ENCODE measurements at places on chromosomes 5 and 9.

GRCh38 chr9:21160178-21160577 is 6.3 kb downstream of the IFNA21 start:
- DNase-seq: no peak

GRCh38 chr5:142724821-142725220 is 38.9 kb upstream of the FGF1 start:
- DNase-seq: no peak

DNA sequence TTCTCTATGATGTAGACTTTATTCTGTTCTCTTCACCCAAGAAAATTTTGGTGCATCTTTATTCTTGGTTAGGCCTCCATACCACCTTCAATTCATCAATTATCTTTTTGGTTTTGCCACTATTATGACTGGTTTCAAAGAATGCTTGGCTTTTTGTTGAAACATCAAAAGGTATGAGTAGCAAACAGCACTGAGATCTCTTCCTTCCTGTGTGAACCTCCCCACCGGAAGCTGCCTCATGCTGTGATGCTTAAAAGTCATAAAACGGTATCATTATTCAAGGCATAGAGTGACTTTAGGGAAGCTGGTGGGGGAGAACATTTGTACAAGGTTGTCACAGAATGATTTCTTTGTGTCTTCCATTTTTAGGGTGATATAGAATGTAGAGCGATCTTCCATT is 70.6 kb downstream of the IQGAP2 start:
- peak; percentile 51 for DNase-seq

DNA sequence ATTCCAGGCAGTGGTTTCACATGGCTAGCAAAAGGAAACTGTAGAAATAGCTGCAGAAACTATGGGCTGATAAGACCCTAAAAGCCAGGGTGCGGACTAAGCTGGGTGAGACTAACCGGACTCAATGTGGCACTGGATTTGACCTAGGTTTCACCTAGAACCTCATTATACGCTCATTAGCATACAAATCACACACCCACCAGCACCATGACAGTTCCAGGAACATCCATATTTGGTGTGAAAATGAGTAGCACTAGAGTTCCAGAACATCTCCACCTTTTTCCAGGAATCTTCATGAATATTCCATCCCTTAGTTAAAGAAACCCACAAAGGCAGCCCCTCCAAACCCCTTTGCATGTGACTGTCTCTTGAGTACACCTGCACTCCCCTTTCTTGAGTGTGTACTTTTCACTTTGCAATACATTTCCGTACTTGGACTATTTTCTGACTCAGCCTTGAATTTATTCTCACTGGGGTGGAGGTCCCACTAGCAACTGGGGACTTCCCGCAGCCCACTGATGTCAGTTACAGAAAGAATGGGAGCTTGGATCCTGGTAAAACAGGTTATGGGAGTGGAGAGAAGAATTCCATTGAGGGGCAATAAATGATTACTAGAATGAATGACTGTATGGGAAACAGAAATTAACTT is 58.0 kb upstream of the SPATA31C2 start:
- no peak for DNase-seq

GRCh38 chr9:19641046-19641445 is 147.8 kb downstream of the SLC24A2 start:
- DNase-seq: no peak

GRCh38 chr9:94010980-94011533 is 55.9 kb upstream of the BARX1 start:
- no peak for DNase-seq

DNA sequence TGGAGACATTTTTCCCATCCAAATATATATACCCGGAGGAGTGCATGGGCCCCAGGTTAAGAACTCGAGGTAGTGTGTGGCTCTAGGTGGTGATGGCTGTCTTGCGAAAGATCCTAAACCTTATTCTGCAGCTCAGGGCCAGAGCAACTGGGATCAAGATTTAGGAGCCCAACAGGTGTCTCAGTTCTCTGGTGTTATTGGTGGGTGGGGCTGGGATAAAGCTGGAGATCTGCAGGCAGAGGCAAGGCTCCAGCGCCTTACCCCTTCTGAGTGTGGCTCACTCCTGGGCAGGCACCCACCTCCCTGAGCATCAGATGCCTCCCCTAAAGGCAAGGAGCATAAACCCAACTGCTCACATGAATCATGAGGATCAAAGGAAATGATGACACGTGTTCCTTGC is 11.2 kb downstream of the UBE2QL1 start:
- no peak for DNase-seq

- DNase-seq: no peak
These were observed 73.3 kb upstream of the PHF24 start for GRCh38 chr9:34884747-34885189.

DNA sequence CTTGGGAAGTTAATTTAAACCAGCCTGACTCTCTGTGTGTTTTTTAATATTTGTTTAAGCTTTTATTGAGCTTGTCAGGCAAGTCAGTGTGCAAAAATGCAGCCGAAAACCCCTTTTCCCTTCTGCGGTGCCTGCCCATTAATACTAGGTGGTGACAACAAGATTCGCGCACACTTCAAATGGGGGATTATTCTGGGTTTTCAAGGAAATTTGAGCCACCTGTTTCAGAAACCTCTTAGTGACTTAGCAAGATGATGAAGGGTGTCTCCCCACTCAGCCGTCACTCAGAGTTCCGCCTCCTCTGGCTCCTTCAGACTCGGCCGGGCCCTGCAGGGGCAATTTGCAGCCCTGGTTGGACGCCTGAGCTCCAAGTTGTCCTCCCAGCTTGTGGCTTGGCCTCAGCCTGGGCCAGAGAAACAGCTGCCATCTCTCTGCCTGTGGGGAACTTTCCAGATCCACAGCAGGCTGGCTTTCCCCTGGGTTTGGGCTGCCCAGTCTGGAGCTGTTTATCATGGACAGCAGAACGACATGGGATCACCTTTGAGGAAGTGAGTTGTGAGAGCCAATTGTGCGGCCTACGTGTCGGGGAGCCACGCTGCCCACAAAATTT is 75.9 kb downstream of the SPRY4 start:
- no peak for DNase-seq

- no peak for DNase-seq
These were observed 57.9 kb downstream of the TGFBR1 start for GRCh38 chr9:99162759-99163364.

DNA sequence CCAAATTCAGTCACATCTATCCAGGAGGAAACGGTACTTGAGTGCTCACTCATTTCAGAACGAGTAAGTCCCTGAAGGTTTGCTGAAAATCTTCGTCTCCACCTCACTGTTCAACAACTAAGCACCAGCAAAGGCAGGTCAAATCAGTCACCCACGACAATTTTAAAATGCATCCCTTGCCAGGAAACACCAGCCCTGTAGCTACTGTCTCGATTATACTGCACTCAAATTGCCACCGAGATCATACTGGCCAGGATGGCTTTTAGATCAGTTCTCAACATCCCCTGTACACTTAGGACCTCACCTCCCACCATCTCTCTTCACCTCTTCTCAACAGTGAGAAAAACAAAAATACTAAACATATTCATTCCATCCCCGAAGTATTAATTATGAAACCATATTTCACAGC is 298.6 kb downstream of the AGTPBP1 start:
- DNase-seq: no peak

- DNase-seq: no peak
These were observed 78.0 kb downstream of the NRG2 start for GRCh38 chr5:139964994-139965565.

- no peak for DNase-seq
These were observed 584 bp upstream of the KLF9 start for GRCh38 chr9:70415041-70415440.

- DNase-seq: no peak
These were observed 56.6 kb downstream of the CXXC5 start for GRCh38 chr5:139704748-139705147.

DNA sequence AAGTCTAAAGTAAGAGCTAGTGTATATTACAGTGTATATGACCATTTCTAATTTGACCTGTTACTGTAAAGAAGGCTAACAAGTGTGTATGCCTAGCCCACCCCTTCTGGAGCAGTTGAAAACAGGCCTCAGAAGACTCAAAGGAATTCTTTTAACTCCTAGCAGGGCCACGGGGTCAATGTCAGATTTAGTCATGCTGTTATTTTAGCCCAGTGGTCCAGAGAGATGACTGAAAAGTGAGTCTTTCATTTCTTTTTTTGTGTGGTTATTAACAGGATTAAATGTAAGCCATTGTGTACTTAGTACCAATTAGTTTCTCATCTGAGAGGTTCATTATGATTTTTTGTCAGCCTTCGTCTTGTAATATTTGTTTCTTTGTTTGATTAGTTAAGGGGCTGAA is 24.4 kb downstream of the ZCCHC7 start:
- DNase-seq: no peak

DNA sequence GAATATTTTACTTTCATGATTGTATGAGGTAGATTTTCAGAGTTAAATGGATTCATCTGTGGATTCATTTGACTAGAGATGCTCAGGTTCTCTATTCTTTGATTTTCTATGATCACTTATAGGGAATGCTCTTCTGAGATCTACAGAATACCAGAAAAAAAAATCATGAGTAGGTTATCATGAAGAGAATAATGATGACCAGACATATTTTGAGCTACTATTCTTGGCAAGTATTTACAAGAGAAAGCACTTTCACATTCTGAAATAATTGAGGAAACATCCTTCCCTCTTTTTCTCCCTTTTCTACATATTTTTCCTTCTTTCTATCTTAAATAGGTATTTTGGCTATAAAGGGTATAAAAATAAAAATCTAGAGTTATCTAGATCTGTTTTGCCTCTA is 543.0 kb upstream of the TUSC1 start:
- DNase-seq: no peak

Measured in activated T-cell treated with anti-CD3 and anti-CD28 coated beads for 4 hours (primary cell).